GM13977 (cell line): ENCODE measurements at places on chromosomes 4 and X.

GRCh38 chr4:126705266-126705665 lies 927.5 kb upstream of the INTU start:
- DNase-seq = no peak

DNA sequence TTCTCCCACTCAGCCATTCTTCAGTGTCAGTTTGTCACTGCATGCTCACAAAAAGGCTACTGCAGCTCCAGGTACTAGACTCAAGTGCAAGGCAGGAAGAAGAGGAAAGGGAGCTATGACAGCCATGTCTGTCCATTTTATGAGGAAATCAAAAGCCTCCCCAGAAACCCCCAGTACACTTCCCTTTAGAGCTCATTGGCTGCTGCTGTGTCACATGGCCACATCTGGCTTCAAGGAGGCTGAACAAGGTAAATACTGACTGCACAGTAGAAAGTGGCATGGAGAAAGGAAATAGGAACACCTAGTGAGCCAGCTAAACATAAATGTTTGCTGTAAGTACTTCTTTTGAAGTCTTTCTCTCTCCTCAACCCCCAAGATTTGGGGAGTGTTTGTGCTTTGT lies 67.2 kb upstream of the FRAS1 start:
- no peak for DNase-seq

DNA sequence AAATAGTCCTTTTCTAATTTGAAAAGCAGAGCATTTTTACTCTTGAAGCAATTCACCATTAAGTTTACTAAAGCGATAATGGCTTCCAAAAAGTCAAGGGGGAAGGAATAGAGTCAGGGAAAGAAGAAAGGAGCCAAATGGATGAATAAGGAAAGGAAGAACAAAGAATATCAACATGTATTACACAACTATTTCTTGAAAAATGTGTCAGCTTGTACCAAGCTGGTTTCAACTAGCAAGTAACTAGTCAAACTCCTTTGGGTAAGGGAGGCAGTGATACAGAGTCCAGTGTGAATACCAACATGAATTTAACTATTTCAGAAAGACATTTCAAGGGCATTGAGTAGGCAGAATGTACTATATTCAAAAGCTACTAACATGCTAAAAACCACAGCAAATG lies 112.1 kb downstream of the ARHGAP6 start:
- DNase-seq = no peak

DNA sequence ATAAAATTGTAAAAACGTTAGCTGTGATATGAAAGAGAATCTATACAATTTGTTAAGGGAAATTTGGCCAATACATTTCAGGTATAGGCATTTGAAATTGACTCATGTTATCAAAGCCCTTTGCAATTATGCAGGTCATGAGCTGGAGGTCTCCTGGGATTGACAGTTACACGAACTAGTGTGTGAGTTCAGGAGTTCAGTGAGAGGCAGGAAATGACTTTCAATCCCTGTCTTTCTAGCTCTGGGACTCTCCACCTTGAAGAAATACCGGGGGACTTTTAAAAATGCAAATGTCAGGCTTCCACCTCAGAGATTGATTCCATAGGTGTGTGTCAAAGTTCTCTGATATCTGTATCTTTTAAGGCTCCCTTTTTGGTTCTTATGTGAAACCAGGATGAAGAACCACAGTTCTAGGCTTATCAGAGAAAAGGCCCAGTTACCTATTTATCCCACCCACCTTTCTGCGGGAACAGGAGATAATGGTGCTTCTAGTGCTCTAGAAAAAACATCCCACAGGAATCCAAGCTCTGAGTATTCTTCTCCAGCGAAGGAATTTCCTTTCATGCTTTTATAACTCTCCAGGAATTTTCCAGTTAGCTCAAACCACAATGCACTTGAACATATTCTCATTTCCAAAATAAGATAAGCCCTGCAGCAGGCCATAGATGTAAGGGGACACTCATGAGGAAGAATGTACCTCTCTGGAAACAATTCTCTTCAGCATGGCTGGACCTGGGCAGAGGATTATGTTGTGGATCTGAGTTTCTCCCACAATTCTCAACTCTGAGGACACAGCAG lies 501.0 kb downstream of the IDS start:
- no peak for DNase-seq
